ENCODE measurements at places on chromosomes 11 and 22.

GRCh38 chr22:27218012-27218920, 560.9 kb downstream of the MIAT start:
- DNase-seq, result no peak

DNA sequence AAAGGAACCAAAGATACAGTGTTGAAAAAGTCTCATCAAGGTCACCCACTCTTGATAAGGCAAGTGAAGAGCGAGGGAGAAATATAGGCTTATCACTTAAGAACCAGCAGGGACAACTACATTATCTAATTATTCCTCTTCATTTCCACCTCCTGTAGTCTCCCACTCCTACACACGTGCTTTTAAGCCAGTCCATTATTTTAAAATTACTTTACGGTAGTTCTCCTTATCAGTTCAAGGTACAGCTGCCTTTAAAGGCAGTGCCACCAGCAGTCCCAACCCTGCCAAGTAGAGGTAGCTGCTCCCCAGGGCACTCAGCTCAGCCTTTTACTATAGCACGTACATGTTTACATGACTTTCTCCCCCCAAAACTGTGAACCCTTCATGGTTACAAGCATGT, 161.5 kb upstream of the BLID start:
- no peak for DNase-seq

DNA sequence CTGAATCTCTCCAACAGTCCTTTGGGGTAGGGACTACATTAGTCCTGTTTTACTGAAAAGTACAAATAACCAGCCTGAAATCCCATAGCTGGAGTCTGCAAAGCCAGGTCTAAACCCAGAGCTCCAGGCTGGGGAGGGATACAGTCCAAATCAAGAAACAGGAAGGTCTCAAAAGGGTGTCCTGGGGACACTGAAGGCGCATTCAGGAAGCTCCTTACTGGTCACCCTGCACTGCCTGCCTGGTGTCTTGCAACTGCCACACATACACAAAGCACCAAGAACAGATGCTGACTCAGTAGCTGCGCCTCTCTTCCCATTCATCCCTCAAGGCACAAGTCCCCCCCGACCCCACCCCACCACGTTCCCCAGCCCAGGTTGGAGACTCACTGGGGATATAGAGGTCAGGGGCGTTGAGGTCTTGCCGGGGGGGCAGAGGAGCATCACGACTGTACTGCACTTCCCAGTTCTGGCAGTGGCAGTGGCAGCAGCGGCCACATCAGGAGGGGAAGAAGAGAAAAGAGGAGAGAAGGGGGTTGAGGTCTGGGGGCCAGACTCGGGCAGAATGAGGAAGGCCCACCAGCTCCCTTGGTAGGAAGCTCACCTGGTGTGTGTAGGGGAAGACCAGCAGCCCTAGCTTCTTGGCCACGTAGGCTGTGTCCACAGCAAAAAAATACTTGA, 1.6 kb downstream of the YIF1A start:
- no peak for DNase-seq

DNA sequence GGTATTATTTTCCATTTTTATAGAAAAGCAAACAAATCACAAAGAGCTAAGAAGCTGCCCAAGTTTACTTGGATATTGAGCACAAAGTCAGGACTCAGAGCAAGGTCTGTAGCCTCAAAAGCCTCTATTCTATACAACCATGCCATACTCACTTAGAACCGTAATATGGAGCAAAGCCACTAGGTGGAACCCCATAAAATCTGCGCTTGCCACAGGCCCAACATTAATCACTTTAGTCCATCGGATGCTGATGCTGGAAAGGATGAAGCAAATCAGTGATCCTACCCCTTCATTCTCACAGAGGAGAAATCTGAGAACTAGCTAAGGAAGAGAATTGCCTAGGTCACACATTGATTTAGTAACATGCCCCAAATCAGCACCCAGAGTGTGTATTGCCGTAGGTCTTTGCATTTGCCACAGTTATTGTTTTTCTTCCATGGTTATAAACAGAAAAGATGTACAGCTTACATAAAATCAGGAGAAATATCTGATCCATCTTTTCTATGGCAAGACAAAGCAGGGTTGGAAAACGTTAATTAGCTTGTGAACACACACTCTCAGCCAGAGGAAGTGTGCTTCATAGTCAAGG, 56.7 kb upstream of the RAB38 start:
- peak; percentile 43 for DNase-seq

GRCh38 chr22:41668971-41669911, 19.4 kb downstream of the SNU13 start:
- no peak for DNase-seq
